ENCODE measurements at places on chromosomes 12 and 14.
A peak's percentile ranks its signal among the peaks of the same experiment; 100 is the strongest.

DNA sequence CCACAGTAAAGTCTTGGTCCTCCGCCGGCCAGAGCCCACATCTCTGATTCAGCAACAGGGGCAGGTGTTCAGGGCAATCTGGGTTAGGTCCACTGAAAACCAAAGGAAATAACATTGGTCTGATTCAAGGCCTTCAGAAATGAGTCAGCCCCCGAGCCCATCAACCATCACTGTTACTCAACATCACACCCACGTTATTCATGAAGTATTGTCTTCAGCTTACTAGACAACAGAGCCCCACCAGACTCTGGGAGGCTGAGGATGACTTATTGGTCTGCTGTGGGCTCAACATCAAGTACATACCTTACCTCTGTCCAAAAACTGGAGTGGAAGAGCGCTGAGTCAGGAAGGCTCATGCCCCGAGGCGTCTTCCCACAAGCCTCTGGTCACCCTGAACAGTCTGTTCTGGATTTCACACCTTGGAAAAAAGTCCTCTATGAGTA lies 97.5 kb downstream of the ZFP36L1 start:
- DNase-seq = no peak

- DNase-seq = no peak
Measured at GRCh38 chr14:71395151-71395604, 487.9 kb downstream of the PCNX1 start.

DNA sequence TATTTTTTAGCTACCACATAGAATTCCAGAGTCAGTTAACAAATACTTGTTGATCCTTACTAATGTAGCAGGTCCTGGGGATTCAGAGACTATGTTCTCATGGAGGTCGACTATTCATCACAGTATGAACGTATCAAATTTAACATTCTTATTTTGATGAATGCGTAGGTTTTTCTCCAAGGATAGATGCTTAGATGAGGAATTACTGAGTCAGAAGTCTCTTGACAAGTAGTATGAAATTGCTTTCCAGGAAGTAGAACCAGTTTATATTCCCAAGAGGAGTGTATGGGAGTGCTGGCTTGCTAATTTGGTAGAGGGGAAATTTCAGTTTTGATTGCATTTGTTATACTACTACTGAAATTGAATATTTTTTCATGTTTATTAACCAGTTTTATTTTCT lies 42.8 kb upstream of the CRADD start:
- DNase-seq = no peak

DNA sequence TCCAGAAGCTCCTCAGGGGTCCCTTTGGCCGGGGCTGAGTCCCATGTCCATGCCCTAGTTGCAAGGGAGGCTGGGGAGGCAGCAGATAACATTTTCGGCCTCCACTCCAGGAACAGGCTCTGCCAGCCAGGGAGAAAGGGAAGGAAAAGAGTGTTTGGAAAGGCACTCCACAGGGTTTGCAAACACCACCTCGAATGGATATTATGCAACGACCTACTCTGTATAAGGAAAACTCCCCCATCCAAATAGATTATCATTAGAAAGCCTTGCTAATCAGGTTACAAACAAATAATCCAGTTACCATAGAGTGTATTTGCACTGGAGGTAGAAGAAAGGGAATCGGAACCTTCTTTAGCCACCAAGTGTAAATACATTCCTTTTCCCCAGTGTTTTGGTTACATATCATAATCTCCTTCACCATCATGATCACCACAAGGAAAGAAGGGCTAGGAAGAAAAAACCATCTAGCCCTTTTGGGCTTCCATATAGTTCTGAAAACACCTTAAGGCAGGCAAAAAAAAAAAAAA lies 40.4 kb downstream of the TMCC3 start:
- no peak for DNase-seq

DNA sequence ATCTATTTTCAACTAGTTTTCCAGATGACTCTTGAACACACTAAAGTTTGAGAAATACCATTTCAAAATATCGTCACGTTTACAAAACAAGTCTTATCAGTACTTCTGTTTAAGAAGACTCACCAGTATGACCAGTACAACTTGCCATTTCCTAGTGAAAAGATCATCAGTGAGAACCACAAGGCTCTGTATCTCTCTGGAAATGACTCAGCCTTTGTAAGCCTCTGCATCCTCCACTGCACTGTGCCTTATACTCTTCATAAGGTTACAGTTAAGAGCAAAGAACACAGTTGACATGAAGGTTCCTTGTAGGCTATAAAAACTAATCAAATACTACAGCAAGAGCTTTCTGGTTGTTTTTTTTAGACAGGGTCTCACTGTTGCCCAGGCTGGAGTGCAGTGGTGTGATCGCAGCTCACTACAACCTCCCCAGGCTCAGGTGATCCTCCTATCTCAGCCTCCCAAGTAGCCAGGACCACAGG lies 5.7 kb upstream of the VTI1B start:
- no peak for DNase-seq

DNA sequence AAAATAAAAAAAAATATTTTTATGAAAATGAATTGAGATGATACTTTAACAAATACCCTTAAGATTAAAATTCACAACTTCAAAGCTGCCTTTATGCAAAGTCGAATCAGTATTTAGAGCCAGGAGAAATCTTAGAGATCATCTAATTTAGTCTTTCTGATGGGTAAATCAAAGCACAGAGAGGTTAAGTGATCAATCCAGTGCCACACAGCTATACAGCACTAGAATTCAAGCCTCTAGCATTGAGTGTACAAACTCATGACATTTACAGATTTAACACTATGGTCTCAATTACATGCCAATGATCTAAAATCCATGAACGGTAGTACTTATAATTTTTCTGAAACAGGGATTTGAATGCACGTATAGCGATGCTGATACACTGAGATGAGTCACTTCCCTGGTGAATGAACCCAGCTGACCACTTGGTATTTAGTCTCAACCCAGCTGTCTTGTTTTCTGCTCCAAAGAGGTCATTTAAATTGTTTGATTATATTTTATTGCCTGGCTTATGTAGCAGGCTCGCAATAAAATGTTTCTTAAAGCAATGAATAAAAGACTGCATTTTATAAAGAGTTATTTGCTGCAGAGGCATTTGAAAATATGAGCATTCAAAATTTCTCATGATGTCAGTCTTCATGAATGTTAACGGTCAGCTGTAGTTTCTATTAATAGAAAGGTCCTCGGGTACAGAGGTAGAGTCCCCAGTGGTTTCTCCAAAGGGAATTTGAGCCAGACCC lies 152.4 kb upstream of the PRICKLE1 start:
- no peak for DNase-seq

DNA sequence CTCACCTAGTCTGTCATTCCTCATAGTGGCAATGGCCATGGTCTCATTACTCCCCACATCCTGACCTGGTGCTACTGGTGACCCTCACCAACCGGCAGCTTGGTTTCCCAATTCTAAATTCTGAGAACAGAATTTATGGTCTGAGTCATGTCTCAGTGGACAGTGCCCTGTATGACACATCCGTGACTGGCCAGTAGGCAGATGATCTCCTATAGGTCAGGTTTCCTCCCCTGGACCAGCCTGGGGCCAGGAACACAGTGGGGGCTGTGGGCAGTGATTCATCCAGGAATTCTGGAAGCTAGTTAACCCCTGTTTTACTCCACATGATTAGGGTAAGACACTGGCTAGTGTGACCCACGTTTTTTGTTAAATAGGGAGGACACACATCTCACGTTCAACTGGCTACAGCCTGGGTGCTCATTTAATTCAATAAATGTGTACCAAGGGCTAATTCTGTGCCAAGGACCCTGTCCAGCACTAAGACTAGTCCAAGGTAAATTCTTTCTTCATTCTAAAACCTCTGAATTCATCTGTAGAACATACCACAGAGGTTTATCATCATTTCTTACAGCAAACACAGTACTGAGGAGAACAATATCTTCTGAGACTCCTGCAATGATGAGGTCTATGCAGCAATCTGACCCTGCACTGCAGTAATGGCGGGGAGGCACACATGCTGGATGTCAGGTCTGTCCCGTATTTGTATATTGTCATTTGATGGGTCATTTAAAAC lies 249.6 kb upstream of the TBX3 start:
- no peak for DNase-seq

DNA sequence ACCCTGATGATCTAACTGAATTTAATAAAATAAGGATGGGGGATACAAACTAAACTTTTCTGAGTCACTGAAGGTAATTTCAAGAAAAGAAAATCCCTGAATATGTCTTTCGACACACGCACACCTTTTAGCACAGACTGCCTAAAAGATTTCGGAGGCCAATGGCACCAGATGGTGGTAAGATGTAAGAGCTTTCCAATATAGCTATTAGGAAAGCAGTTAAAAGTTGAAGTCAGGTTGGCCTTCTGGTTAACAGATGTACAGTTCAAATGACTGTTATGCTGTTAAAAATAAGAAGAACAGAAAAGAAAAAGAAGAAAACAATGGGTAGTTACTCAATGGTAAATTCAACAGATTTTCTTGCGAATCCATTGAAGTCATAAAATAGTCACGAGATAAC lies 80.7 kb upstream of the KRR1 start:
- peak; percentile 51 for DNase-seq

DNA sequence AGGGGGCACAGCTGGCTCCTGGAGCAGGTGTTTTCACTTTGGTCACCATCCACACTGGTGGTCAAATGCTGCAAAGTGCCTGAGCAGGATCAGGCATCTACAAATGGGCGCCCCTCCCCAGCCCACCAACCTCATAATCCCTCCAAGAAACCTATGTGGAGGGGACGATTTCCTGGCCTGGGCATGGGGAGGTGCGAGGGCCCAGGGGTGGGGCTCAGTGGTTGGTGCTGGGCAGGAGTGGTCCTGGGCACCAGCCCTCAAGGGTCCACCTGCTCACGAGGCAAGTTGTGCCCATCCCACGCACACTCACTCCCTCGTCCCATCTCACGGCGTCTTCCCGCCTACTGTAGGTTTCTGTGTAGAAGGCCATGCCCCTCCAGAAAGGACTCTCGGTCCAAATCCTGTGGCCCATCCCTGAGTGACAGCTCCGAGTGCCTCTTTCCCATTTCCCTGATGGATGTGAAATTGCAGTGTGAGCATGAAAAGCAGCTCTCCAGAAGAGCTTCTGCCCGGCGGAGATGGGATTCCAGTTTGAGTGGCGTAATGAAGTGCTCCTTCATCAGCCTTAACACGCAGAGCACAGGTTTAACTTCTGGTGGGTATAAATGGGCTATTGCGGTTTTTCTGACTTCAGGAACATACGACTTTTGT lies 36.9 kb downstream of the SLC15A4 start:
- DNase-seq = no peak

- no peak for DNase-seq
Measured at GRCh38 chr14:40983604-40984003, 623.1 kb upstream of the LRFN5 start.

All from G401 (cell line).